ENCODE measurements at places on chromosomes 1 and 21.

DNA sequence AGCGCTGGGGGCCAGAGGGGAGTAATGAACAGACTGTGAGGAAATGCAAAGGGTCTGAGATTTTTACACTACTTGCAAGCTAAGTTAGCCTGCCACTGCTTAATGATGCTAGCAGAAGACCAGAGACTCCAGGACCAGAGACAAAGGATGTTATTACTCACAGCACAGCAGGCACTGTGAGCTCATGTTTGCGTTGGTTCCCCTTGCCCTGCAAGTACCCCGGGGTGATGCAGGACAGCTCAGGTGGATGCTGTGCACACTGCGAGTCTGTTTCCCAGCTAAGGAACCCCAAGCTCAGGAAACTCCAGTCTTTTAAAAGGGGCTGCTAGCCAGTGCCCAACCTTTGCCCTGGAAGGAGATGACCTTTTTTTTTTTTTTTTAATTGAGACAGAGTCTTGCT, 1.2 kb downstream of the FHAD1 start:
- DNase-seq: no peak

DNA sequence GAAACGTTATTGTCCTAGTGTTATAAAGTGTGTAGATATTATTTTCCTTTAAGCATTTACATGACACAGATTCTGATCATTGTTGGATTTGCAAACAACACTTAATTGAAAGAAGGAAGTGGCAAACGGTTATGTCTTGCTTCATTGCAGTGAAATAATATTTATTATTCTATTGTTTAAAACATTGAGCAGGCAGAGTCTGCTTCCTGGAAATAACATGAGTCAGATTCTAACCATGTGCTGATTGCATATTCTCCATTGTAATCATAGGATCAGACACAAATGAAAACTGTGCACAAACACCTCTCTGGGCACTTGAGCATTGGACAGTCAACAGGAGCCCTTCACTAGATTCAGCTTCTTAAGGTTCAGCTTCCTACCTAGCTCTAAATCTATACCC, 46.8 kb upstream of the USP25 start:
- no peak for DNase-seq

DNA sequence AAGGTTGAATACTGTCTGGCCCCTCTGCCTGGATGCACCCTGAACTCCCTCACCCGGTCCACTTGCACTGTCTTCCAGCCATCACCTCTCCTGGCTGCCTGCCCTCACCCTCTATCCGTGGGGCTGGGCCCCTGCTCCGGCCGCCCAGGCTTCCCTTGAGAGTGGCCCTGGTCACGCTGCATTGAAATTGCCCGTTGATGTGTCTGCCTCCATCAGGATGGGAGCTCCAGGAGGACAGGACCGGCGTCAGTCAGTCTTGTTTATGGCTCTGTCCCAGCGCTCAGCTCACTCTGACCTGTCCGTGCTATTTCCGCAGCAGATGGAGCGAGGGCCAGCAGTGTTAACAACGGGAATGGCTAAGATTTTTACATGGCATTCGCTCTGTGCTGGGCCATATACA, 34.9 kb downstream of the FOXO6 start:
- DNase-seq: no peak

DNA sequence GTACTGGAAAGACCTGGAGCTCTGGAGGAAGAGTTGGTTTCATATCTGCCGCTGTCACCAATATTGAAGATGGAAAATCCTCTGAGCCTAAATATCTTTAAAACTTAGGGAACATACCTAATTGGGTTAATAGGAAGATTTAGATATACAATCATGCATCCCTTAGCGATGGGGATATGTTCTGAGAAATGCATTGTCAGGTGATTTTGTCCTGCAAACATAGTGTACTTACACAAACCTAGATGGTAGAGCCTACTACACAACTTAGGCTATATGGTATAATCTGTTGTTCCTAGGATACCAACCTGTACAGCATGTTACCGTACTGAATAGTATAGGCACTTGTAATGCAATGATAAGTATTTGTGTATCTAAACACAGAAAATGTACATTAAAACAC, 22.5 kb downstream of the YTHDF2 start:
- DNase-seq: no peak

DNA sequence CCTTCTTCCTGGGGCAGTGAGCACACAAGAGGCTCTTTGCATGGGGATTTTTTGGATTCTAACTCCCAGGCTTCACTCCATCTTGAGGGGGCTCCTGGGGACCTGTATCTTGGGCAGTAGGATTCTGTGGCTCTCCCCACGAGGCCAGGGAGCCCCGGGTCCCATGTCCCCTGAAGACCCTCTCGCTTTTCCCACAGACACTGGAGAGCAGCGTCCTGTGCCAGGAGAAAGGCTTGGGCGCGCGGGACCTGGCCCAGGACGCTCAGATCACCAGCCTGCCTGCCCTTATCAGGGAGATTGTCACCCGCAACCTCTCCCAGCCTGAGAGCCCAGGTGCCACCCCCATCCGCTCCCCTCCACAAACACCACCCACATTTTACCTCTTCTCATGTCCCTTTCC, 735 bp downstream of the CROCC start:
- DNase-seq: no peak

DNA sequence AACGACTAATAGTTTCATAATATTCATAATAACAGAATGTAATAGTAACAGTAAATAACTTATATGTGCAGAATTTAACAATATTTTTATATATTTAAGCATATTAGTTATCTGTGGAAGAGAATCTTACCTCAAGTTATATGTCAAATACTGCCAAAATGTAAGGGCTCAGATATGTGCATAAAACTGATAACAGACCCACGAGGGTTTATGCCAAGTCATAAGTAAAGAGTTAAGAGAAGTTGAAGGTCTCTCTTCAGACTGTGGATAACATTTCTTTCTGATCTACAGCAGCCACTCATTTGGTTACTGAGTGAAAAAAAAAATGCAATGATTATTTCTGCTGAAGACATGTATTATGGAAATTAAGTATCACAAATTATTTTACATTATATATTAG, 1167.8 kb upstream of the NCAM2 start:
- DNase-seq: no peak

- DNase-seq: no peak
Measured at GRCh38 chr21:14483296-14483695, 62.8 kb downstream of the SAMSN1 start.

- no peak for DNase-seq
Measured at GRCh38 chr1:69129538-69129937, 438.2 kb upstream of the LRRC7 start.

DNA sequence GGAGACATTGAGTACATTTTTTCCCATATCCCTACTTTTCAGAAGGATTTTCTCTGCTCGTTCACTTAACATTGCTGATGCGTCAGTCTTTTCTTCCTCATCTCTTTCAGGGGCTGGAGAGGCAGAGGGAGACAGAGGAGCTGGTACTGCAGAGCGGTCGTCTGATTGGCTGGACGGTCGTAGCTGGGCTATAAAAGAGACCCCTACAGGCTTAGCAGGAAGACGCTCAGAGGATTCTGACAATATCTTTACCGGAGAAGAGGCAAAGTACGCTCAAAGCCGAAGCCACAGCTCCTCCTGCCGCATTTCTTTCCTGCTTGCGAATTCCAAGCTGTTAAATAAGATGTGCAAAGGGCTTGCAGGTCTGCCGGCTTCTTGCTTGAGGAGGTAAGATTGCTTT, at the start of gene RGS4:
RGS4 (plus strand) TSS at position 220 of the 400 bp plus-strand sequence; CDS start at position 344, 124 bp downstream.
- no peak for DNase-seq

GRCh38 chr1:29454616-29455380, 218.5 kb downstream of the PTPRU start:
- no peak for DNase-seq

DNA sequence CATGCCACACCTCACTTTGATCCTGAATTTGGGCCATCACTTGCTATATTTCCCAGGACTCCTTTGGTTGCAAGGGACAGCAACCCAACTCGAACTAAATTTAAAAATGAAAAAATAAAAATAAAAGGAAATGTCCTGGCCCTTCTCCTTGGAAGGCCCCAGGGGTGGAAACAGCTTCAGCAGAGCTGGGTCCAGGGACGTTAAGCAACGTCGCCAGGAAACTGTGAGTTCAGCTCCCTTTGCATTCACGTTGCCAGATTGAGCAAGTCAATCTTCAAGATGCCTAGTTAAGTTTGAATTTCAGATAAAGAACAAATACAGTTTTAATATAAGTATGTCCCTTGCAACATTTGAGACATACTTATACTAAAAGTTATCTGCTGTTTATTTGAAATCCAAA, 14.6 kb upstream of the SPSB1 start:
- no peak for DNase-seq

- no peak for DNase-seq
Measured at GRCh38 chr1:165172666-165173065, 183.8 kb downstream of the LMX1A start.

DNA sequence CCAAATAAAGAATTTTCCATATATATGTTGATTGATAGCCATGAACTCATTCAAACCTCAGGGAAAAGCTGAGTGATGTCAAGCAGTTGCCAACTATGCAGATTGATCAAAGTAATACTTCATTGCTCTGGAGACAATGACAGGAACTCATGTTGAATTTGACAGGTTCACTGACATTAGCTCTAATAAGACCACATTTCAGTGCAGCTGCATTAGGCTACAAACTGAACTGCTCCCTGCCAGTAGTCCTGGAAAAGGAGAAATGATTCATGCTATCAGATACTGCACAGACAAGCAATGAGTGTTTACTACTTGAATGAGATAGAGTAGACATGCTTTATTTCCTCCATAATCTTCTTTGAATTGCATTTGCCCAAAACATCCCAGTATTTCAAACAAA, 948.4 kb downstream of the MRPL39 start:
- DNase-seq: no peak

- peak; percentile 61 for DNase-seq
Measured at GRCh38 chr1:84620720-84621313, 46.6 kb upstream of the CTBS start.

- no peak for DNase-seq
Measured at GRCh38 chr1:186869526-186870228, 40.9 kb downstream of the PLA2G4A start.

DNA sequence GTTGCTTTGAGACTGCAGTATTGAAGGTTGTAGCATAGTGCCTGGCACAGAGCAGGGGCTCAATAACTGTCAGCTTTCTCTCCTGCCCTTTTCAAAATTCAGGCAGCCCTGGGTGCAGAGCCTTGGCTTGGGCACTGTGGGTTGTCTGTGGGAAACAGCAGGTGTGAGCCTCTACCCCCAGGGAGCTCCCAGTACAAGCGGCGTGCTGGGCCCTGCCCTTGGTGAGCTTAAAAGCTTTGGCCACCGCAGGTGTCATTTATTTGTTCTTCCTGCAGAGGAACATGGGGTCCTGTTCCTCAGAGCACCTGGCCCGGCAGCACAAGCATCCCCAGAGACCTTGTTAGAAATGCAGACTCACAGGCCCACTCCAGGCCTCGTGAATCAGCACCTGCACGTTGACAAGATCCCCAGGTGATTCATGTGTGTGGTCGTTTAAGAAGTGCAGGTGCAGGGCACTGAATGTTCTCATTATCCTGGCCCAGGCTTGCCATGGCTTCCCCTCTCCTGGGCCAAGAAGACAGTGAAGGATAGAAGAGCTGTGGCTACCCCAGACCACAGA, 29.9 kb upstream of the IGSF21 start:
- DNase-seq: no peak

GRCh38 chr1:205317311-205317917, 4.1 kb downstream of the NUAK2 start:
- no peak for DNase-seq

GRCh38 chr1:90386899-90387720, 330.0 kb downstream of the BARHL2 start:
- no peak for DNase-seq

DNA sequence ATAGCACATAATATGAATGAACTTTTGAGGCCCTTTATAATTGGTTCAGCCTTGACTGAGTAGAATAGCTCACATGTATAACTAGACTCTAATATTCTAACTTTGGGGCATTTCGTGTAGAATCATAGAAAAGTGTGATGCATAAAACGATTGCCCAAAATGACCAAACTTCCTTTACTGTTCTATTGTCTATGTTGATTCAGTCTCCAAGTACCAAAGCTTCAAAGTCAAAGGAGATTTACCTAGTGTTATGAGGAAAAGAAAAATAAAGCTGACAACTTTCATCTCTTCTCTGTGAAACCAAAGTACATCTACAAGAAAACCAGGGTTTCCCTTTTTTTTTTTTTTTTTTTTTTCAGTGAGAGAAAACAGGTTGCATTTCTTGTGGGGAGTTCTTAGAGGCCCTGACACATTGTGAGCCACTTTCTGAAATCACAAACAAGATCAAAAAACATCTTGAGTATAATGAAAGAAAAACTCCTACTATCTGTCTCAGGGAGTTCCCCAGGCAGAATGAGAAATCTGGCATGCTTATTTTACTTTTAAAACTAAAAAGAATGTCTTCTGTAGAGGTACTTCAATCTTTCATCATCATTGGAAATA, 183.4 kb downstream of the TNFSF18 start:
- no peak for DNase-seq

DNA sequence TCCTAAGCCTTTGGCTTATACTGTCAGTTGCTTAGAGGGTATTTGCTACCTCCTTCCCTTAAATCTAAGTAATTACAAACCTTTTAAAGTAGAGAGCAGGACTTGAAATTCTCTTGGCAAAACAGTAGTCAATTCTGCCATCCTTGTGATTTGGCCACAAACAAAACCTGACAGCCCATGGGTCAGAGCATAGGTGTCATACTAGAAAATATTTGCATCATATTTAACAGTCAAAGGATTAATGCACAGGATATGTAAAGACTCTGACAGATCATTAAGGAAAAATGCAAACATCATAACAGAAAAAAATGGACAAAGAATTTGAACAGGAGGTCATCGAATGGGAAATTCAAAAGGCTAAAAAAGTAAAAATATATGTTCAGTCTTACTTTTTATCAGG, 50.5 kb downstream of the ZFYVE9 start:
- DNase-seq: no peak

DNA sequence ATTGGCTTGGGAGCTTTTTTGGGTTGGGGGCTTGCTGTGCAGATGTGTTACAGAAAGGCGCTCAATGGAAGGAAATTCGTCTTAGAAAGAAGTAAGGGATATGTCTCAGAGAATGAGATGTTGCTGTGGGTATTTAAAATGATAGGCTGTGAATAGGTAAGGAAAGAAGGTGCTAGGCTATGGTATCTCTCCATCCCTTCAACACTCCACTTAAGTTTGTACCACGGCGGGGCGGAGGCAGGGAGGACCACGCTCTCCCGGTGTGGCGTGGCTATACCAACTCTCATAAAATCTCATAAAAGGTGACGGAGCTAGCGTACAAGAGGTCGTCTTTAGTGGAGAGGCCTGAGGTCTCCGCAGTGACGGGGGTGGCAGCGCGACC, 305 bp upstream of the RPS6KC1 start:
- DNase-seq: no peak

- DNase-seq: no peak
Measured at GRCh38 chr21:18354947-18355346, 48.6 kb downstream of the TMPRSS15 start.

Measured in stimulated activated CD8-positive, alpha-beta memory T cell treated with anti-CD3 and anti-CD28 coated beads, Interleukin-2, amount 100 ng/mL, for 1 hour (primary cell).